ENCODE measurements at places on chromosomes 7 and 10. TPM values are rescaled to one million over a fixed set of nuclear protein-coding genes. Genes with fewer than 3 reads are reported as not detected.

DNA sequence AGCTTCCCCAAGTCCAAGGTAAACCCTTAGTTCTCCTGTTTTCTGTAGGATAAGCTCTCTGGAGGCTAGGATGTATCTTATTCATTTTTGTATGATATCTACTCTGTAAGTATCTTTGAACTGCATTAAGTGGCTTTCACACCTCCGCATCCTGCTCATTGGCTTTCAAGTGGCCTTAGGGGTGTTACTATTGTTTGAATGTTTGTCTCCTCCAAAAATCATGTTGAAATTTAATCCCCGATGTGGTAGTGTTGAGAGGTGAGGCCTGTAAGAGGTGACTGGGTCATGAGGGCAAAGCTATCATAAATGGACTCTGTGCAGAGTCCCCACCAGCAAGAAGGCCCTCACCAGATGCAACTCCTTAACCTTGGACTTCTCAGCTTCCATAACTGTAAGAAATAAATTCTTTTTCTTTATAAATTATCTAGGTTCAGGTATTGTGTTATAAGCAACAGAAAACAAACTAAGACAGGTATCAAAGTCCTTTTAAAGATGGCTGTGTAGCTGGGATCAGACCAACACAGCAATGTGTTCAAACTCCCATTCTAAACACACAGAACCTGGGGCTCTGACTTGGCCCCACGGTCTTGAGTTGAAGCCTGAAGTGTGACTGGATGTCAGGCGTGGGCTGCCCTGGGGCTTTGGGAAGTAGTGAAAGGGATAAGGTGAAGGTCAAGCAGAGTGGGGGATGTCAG lies 25.9 kb downstream of the TBXAS1 start:
- H3K4me3 ChIP-seq, result no peak overlapping the region
- no peaks in the 10 kb centered on the region for H3K4me1 ChIP-seq
- no peaks in the 10 kb centered on the region for H3K36me3 ChIP-seq
- no peak overlapping the region for H3K27ac ChIP-seq
- H3K27me3 ChIP-seq, result no peaks in the 10 kb centered on the region

The GARIN1A gene
- total RNA-seq, result 1.0 TPM

GRCh38 chr7:727104-727805 lies at the start of gene PRKAR1B:
Gene PRKAR1B, minus strand, starts transcription at chr7:727281. Its CDS starts 15,776 bp downstream, at chr7:711505.
- no peak for DNase-seq
- H3K27ac ChIP-seq, result no peak within 1 kb of the TSS
- peaks cover 10% of the 10 kb centered on the region for H3K36me3 ChIP-seq
- H3K4me1 ChIP-seq, result peaks cover 16% of the 10 kb centered on the region
- no peaks in the 10 kb centered on the region for H3K27me3 ChIP-seq

DNA sequence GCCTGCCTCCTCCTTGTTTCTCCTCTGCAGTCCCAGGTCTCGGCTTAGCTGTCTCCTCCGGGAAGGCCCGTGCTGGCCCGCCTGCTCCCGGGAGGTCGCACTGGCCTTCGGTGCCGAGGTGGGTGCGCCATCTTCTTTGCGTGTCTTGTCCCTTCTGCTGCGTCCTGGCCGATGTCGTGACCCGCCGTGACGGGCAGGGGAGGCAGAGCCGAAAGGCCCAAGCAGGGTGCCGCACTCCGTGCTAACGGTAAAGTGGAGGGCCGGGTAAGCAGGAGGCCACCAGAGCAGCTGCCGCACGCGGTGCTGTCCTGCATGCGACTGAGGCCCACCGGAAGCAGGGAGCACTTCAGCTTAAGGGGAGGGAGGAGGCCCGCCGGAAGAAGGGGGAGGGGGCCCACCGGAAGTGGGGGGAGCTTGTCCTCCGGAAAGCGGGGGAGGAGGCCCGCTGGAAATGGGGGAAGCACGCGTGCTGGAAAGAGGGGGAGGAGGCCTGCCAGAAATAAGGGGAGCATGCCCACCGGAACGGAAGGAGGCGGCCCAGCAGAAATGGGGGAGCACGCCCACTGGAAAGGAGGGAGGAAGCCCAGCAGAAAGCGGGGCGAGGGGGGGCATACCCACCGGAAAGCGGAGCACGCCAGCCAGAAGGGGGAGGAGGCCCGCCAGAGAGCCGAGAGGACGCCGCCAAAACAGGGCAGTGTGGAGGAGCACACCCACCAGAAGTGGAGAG lies 71.4 kb downstream of the PROSER2 start:
- no peaks in the 10 kb centered on the region for H3K36me3 ChIP-seq
- no peaks in the 10 kb centered on the region for H3K27me3 ChIP-seq
- H3K4me3 ChIP-seq, result no peak overlapping the region
- no peak for DNase-seq

GRCh38 chr10:79602953-79603352 lies 7.8 kb upstream of the SFTPA1 start:
- H3K27ac ChIP-seq, result no peak overlapping the region
- no peaks in the 10 kb centered on the region for H3K36me3 ChIP-seq
- no peaks in the 10 kb centered on the region for H3K4me1 ChIP-seq
- H3K27me3 ChIP-seq, result no peaks in the 10 kb centered on the region
- no peak overlapping the region for H3K4me3 ChIP-seq
- no peak for DNase-seq

GRCh38 chr10:97944772-97945171 lies 85.6 kb downstream of the CRTAC1 start:
- no peaks in the 10 kb centered on the region for H3K27me3 ChIP-seq
- no peaks in the 10 kb centered on the region for H3K4me1 ChIP-seq
- H3K36me3 ChIP-seq, result no peaks in the 10 kb centered on the region
- H3K4me3 ChIP-seq, result no peak overlapping the region
- no peak overlapping the region for H3K27ac ChIP-seq

Measured in thyroid gland (tissue), 4 donors.